ENCODE measurements at places on chromosomes 13 and 19.

DNA sequence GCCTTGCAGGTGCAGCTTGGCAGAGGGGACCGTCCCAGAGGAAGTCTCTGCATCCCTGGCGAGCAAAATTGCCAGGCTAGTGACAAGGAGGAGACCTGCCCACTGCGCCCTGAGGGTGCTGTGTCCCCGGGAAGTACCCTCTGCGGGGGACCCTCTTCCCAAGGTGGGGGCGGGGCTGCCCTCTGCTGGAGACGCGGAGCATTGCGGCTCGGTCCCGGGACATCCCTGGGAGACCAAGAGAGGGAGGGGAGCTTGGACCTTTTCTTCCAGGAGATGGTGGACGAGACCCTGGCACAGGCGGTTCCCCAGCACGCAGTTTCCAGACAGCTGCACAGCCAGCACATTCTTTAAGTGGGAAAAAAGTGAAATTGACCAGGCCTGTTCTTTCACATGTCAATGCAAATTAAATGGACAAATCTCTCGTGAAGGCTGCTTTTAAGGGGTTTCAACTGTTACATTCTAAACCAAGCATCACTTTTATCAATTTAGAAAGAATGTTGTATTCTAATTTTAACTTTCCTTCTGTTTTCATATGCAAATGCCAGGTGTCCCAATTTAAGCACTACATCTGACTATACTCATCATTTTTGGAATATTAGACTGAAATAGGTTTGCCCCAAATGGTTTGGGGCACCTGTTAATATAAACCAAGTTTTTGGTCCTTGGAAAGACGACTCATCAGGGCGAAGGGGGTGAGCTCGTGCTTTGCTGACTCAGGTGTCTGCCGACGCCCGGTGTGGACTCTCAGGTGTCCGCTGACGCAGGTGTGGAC, 60.7 kb downstream of the MCF2L start:
- no peak for DNase-seq

GRCh38 chr19:46413262-46414031, at the start of gene CCDC8:
Gene CCDC8, minus strand, starts transcription at chr19:46413564. Its CDS starts 754 bp downstream, at chr19:46412810.
- DNase-seq, result no peak

DNA sequence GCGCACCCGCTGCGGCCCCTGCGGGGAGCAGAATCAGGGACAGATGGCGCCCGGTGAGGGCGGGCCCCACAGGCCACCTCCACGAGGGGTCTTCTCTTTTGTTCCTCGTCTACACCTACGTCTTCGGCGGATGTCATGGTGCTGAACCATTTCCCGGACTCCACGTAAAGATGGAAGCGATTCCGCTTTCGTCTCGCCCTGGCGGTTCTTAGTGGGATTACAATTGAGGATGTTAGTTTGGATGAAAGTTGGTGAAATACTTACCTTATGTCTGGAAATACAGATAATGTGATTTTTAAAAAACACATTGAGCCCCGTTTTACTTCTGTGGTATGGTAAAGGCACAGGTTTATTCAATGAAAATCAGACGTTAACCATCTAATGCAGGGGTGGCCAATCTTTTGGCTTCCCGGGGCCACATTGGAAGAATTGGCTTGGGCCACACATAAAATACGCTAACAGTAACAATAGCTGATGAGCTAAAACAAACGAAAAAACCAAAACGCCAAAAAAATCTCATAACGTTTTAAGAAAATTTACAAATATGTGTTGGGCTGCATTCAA, 1.4 kb upstream of the ZMYM5 start:
- peak; percentile 81 for DNase-seq

DNA sequence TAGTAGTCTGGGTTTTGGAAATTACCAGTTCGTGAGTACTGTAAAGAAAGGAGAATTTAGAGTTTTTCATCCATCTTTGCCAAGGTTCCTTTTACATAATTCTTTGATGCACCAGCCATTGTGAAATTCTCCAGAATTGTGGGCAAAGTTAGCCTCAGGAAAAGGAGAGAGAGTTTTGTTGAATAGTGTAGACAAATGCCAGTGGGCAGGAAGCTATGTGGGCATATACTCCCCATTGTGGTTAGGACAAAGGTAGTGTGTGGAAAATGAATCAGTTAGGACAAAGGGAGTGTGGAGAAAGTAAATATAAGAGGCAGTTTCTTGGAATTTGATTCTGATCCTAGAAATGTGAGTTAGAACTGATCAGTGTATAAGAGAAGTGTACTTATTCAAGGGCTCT, 67.9 kb downstream of the PCCA start:
- DNase-seq, result no peak

GRCh38 chr19:3665681-3666544, 34.4 kb downstream of the PIP5K1C start:
- DNase-seq, result peak; percentile 36

DNA sequence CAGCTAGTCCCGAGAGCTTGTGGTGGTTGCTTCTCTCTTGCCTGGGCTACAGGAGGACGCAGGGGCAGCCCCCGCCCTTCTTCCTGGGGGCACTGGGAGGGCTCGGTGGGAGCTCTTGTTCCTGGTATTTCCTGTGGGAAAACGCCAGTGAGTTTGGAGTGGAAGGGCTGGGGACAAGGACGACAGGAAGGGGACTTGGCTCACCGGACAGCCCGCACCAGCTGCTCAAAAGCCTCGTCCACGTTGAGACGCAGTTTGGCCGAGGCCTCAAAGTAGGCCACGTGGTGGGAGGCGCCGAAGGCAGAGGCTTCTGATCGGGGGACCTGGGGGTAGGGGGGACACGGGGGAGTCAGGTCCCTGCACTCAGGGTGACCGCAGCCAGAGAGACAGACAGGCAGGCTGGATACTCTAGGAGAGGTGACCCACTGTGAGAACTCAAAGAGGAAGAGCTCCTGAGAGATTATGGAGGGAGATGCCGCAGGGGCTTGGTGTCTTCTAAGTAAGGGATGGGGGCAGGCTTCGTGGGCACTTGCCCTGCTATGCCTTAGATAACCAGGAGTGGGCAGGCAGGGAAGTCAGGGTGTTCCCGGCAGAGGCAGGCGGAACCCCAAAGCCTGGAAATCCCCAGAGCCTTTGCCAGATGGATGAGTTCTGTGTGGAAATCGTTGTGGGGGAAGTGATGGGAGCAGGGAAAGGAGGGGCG, 4.3 kb downstream of the RRAS start:
- DNase-seq, result no peak

- DNase-seq, result no peak
Measured at GRCh38 chr19:48962029-48962848, 2.9 kb upstream of the FTL start.

DNA sequence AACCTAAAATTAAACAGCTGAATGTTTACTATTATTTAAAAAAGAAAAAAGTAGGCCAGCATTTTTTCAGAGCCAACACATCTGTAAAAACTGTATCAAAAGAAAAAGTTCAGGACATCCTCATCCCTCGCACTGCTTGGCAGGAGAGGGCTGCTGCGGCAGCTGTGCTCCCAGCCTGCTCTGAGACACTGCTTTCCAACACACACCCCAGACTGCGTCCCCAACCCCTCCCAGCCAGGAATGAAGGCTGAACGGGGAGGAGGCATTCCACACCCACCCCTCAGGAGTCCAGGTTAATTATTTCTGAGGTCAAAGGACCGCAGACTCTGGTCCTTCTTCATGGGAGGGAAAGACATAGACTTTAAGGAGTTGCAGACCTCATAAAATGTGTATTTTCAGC, 43.1 kb downstream of the COL4A1 start:
- no peak for DNase-seq

DNA sequence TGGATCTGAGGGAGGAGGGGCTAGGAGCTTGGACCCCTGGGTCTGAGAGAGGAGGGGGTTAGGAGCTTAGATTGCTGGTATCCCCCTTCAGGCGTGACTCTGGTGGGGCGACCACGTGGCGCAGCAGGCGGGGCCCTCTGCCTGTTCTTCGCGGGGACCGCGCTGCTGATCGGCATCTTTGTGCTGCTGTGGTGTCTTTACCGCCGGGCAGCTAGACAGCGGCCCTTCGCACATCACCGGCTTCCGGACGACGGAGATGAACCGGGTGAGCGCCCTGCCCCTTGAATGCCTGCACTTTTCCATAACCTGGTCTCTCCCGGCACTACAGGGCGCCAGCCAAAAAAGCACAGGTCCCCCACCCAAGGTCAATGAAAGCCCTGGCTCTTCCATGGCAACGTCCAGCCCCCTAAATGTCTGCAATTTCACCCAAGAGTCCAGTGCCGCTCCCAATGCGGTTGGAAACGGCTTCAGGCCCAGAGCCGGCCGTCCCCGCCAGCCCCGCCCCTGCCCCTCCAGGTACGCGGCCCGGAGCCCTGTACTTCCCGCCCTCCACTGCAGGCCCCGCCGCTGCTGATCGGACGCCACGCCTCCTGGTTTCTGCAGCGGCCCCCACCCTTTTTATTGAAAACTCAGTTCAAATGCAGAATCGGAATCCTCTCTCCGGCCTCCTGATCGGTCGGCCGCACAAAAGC, 2.8 kb downstream of the GFY start:
- DNase-seq, result no peak

DNA sequence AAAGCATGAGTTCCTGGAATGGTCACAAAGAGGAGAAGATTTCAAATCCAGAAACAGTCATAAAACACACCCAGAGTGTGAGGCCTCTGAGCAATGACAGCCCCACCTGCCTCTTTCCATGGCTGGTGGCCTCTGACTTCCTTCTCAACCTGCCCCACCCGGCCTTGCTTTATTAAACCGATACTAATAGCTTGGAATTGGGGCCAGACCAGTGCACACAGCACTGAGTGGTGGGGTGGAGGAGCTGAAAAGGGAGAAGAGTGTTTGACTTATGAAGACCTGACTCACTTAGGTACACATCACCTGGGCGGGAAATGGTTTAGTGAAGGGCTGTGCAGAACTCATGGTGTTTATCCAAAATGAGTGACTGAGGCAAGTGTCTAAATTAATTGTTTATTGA, 20.7 kb upstream of the CEACAM6 start:
- DNase-seq, result no peak

DNA sequence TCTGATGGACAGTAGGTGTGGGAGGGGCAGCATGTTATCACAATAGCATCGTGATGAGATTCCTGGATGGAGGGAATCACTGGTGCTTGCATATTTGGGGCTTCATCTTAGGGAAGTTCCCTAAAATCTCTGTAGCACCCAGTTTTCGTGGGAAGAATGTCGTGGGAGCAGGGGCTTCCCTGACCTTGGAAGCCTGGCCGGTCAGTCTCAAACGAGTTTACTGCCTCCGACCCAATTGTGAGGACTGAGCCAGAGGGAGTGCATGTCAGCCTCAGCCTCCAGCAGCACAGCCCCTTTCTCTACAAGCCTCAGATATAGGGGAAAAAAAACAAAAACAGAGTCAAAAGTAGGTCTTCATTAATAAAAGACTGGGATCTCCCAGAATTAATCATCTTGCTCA, 32.2 kb downstream of the COL4A2 start:
- DNase-seq, result no peak

DNA sequence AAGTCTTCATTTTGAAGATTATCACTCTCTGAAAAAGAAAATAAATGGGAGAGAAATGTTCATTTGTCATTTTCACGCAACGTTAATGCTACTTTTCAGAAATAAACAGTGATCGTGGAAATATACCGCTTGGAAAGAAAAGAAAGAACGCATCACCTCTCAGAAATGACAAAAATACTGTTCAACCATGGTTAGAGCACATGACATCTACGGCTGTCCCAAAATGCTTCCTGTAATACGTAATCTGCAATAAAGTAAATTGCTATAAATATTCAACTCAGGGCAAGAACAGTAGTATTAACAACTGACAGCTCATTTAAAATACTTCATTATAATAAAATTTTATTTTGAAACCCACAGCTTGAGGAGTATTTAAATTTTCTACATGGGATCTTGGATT, 15.2 kb downstream of the LATS2 start:
- no peak for DNase-seq

DNA sequence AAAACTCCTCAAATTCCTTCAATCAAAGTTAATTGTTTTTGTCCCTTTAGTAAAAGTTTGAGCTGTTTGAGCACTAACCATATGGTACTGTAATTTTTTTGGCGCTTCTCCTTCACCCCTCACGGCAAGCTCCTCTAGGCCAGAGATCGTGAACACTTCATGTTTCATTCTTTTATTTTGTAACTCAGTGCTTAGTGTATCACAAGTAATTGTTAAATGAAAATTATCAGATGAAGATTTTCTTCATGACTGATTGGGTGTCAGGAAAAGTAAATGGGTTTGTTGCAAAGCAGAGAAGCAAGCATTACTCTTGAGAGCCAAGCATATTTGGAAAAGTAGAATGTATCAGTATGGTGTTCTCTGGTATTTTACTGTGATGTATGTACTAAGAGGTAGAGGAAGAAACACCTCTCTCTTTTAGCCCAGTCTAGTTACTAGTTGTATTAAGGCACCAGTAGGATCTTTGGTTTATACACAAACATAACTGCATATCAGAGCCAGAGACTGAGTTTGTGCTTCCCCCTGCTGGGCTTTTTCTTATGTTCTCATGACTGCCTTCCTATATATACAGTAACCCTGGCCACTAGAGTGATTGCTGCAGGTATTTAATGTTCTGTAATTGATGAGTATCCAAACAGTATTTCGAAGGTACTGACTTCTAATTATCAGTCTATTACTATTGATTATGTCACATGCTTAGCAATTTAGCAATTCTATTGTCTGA, 202.3 kb upstream of the KLHL1 start:
- DNase-seq, result peak; percentile 38

DNA sequence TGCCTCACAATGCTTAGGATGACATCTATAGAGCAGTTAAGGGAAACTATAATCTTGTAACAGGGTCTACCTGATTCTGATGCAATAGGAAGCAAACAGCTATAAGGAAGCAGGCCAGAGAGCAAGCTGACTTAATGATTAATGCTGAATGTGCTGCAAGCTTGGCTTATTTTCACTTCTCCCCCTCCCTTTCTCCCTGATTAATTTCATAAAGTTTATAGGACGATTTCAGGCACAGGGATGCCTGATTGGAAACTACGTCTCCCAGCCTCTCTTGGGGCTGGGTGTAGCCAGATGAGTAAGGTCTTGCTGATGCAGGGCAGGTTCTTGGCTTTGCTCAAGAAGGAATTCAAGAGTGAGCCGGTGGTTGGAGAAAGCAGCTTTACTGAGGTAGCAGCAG, 82.8 kb upstream of the MRI1 start:
- no peak for DNase-seq

- DNase-seq, result no peak
Measured at GRCh38 chr19:19587771-19588170, 30.7 kb downstream of the PBX4 start.

- DNase-seq, result no peak
Measured at GRCh38 chr19:54233941-54234340, 8.6 kb downstream of the LILRA6 start.

GRCh38 chr19:54506079-54506478, 3.4 kb downstream of the LAIR2 start:
- no peak for DNase-seq

DNA sequence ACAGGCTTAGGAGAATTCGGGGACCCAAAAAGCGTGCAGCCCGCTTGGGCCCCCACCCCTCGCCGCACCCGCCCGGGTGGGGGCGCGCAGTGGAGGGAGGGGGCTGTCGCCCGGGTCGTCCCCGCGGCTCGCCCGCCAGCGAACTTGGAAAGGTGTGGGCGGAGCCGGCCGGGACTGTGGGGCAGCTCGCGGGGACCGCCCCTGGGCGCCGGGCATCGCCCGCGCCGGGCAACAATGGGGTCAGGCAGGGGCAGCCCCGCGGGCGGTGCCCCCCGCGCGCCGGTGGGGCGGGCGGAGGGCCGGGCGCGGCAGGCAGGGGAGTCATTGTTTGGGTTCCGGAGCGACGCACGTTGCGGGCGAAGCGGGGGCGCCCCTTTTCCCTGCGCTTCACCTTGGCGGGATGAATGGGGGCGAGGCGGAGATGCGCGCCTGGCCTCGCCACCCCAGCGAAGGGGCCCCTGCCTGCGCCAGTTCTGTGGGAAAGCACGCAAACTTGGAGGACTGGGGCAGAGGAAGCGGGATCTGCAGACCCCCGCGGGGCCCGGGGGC, 647 bp upstream of the KLF12 start:
- peak; percentile 28 for DNase-seq

GRCh38 chr13:79543883-79544282, 62.9 kb downstream of the NDFIP2 start:
- DNase-seq, result no peak

All from kidney capillary endothelial cell (primary cell).